ENCODE measurements at places on chromosomes 13 and 19.

DNA sequence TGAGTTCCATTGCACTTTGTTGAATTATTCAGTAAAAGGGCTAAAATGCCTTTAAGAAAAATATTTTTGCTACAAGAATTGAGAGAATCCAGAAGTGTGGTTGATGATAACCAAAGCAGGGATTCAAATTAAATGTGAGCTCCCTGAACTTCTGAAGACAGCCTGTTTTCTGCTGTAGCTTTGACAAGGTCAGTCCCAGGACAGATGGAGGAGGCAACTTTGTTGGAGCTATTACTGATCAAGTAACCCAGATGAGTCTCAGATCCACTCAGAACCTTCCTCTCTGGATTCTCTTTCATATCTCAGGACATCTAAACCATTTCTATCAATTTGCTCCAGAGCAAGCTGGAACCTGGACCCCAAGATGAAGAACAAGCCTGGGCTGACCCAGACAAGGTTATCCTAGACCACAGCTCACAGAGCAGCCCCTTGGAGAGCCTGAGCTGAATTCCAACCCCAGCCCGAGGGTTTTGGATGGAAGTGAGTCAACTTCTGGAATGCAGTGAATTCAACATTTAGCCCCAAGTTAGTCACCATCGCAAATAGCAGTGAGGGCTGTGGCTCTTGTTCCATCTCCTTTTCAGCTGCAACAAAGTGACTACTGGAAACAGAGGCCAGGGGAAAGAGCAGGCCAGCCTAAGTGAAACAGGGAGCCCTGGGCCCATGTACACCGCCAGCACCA lies 137.8 kb upstream of the TSC22D1 start:
- DNase-seq, result no peak

GRCh38 chr13:113781571-113781970 lies 22.5 kb downstream of the TMEM255B start:
- no peak for DNase-seq

DNA sequence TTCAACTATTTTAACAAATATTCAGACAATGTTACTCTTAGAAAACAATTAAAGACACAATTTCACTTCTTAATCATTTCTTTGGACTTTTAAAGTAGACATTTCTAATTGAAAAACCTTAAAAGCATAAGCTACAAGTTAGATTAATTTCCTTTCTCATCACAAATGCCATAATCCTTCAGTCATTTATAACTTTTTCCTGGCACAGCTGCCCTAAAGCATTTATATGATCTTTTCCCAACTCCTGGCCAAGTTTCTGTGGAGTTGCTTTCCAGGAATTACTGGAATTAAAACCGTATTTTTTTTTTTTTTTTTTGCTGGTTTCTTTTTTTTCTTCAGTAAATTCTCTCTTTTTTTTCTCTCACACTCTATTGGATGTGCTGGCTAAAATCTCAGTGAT lies 615.9 kb downstream of the TBC1D4 start:
- DNase-seq, result no peak

DNA sequence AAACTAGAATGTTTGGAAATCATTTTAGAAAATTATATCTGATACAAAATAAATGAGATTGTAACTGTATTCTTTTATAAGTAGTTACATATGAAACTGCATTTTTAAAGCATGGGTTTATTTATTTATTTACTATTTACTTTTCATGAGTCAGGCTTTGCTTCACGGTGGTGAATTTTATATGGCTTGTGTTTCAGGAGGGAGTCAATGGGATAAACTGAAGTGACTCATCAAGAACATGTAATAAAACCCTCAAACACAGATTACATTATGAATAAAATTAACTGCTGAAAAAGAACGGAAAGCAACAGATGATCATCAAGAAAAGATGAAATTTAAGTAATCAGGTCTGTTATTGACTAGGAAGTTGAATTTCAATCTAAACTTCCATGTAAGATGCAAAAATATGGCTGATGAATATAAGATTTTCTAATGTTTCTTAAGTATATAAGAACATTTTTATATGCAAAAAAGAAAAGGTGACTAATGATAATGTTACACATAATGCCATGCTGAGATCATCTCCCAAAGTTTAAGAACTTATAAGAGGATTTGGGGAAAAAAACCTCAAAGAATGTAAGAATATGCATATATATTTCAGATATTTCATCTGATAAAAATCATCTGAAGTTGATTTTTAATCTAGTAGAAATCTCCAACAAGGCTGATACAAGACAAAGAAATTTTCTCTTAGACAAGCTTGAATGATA lies 383.6 kb downstream of the SLITRK1 start:
- DNase-seq, result no peak

DNA sequence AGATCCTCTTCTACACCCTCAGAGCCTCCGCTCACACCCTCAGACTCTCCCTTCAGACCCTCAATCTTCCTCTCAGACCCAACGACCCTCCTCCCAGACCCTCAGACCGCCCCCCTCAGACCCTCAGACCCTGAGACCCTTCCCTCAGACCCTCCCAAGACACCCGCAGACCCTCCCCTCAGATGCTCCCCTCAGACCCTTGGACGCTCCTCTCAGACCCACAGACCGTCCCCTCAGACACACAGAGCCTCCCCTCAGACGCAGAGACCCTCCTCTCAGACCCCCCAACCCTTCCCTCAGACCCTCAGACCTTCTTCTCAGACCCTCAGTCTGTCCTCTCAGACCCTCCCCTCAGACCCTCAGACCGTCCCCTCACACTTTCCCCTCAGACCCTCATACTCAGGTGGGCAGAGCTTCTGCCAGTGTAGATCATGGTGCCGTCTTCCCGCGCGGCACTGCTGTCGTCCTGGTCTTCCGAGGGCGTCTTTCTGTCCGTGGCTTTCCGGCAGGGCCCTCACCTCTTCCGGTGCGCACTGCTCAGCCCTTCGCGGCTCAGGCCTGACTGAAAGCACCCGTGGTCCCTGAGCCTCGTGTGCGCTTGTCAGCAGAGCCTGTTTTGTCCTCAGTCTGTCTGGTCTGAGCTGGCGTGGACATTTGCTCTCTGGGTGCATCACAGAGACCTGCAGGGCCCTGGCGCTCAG lies 18.9 kb upstream of the TFDP1 start:
- no peak for DNase-seq

GRCh38 chr19:57099199-57099661 lies 20.6 kb upstream of the USP29 start:
- DNase-seq, result peak; percentile 76

- no peak for DNase-seq
Measured at GRCh38 chr13:28161370-28161769, 23.0 kb downstream of the PAN3 start.

DNA sequence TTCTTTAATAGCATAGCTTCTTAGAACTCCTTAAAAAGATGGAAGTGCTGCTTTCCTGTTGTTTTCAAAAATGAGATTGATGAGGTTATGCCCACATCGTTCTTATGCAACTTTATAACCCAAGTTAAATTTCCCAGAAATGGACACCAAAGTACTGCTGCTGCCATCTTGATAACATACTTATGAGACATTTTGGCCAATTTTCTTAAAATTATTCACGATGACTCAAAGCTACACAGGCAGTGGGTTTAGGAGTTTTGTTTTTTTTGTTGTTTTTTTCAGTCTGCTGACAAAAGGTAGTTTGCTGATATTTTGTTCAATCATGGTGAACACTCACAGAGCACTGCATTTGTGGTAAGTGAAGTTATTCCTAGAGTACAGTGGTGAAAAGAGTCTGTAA lies 54.9 kb upstream of the RFC3 start:
- no peak for DNase-seq

- no peak for DNase-seq
Measured at GRCh38 chr19:15014579-15014978, 34.7 kb upstream of the CASP14 start.

- DNase-seq, result no peak
Measured at GRCh38 chr19:20279516-20279915, 112.5 kb downstream of the ZNF486 start.

- no peak for DNase-seq
Measured at GRCh38 chr19:41001243-41001971, 10.3 kb downstream of the CYP2B6 start.

DNA sequence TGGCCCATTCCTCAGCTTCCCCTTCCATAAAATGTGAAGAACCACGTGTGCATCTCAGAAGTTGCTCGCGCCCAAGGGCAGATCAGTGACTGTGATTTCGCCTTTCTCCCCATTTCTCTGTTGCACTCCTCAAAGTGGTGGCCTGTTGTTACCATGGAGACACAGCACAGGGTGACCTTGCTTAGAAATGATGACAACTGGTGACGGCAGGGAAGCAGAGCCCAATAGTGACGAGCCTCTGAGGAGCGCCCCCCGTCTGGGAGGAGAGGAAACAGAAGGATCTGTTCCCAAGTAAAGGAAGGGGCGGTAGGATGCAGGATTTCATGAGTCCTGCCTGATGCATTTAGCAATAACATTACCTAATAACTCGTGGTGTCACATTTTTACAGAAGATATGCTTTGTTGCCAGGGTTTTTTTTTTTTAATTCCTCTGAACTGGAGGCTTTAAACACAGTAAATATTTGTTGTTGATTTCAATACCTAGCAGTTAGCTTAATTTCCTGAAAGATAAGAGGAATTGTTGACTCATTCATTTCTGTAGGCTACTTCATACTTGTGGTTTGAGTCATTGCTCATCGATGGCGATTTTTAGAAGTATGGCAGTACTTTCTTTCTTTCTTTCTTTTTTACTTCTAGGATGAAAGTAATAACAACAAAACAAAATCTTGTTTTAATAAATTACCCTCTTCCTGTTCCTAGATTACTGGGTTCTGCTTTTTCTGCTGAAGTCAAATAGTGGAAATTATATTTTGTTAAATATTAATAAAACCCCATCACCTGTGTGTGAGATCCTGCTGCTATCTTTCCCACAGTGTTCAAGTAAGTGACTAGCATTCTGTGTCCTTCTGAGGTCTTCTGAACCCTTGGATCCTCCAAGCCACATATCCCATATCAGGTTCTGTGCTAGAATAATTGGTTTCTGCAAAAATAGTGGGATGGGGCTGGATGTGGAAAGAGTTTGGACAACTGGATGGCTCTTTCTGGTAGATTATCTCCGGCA lies 36.0 kb downstream of the MBNL2 start:
- DNase-seq, result no peak

- no peak for DNase-seq
Measured at GRCh38 chr19:16446108-16446723, 25.6 kb downstream of the EPS15L1 start.

- peak; percentile 64 for DNase-seq
Measured at GRCh38 chr19:19459707-19460251, 54.3 kb downstream of the GATAD2A start.

- DNase-seq, result no peak
Measured at GRCh38 chr19:16336571-16336970, 11.9 kb downstream of the KLF2 start.

- no peak for DNase-seq
Measured at GRCh38 chr13:46010148-46010547, 42.4 kb downstream of the ZC3H13 start.

- no peak for DNase-seq
Measured at GRCh38 chr13:37493775-37494174, 104.8 kb downstream of the POSTN start.

GRCh38 chr19:30150626-30151025 lies 208.6 kb downstream of the URI1 start:
- DNase-seq, result no peak

DNA sequence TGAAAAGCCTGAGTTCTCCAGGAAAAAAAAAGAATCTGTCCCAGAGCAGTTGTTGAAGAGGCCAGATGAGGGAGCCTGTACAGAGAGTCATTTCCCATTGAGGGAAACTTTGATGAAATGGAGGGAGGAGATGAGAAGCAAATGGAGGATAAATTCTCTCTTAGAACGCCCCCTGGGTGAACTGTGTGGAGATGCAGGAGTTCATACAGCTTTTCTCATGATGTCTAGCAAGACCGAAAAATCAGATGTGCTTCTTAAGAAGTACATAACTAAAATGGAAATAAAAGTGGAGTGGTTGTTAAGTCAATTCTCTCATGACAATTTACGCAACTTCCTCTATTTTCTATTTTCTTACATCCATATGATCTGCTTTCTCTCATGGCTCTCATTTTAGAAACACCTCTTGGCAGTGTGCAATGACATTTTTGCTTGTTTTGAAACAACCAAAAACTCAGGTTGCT lies 1263.1 kb downstream of the PCDH9 start:
- no peak for DNase-seq

Measured in activated naive CD8-positive, alpha-beta T cell treated with anti-CD3 and anti-CD28 coated beads, Interleukin-2, amount 10 ng/mL, durations not matched to agents 7 days and 5 days (primary cell).